ENCODE measurements at places on chromosomes 1 and 21.

DNA sequence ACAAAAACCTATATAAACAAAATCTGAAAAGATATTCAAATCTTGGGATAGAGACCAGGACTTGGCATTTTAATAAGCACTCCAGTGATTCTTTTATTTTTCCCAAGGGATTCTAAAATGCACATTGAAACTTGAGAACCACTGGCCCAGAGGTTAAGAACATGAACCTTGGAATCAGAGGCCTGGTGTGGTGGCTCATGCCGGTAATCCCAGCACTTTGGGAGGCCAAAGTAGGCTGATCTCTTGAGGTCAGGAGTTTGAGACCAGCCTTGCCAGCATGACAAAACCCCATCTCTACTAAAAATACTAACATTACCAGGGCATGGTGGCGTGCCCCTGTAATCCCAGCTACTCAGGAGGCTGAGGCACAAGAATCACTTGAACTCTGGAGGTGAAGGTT, 12.9 kb upstream of the CEP85 start:
- no peak for DNase-seq

- DNase-seq, result peak; percentile 78
Observed at GRCh38 chr1:108561689-108562326, 1.9 kb downstream of the EEIG2 start.

DNA sequence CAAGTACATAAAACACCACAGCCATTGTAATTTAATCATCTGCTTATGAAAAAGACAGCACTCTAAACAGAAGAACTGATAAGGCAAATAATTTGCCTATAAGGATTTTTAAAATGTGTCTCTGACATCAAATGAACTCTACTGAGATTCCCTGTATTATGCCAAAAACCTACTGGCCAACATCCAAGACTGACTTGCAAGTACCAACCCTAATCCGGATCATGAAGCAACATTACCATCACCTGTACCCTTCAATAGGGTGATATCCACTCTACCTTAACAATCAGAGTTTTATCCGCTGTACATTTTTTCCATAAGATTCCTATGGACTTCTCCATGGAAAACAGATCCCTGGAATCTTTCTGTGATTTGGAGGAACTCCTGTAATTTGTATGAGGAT, 4.6 kb downstream of the RGS7 start:
- DNase-seq, result no peak

GRCh38 chr21:42849759-42850412, 29.5 kb downstream of the WDR4 start:
- no peak for DNase-seq

GRCh38 chr1:38277646-38278045, 231.1 kb upstream of the POU3F1 start:
- DNase-seq, result no peak

- DNase-seq, result peak; percentile 42
Observed at GRCh38 chr1:201882665-201883132, 6.0 kb upstream of the SHISA4 start.

- DNase-seq, result peak; percentile 56
Observed at GRCh38 chr1:48572646-48573258, 100.7 kb upstream of the SPATA6 start.

DNA sequence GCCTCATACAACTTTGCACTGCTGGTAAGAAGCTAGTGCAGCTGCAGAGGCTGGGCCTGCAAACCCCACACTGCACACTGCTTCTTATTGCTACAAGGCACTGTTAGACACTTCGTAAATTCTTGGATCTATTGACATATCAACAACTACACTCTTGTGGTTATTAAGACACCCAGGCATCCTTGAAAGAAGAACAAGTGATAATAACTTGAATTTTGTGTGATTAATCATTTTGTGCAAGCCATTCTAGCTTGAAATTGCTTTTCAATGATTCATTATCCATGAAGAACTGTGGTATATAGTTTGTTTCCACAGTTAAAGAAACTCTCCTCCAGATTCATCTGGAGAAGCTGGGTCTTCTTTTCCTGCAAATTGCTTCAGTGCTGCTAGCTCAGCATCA, 33.7 kb upstream of the IFI44L start:
- no peak for DNase-seq

GRCh38 chr1:24535021-24535424, 20.9 kb upstream of the NCMAP start:
- DNase-seq, result peak; percentile 68

DNA sequence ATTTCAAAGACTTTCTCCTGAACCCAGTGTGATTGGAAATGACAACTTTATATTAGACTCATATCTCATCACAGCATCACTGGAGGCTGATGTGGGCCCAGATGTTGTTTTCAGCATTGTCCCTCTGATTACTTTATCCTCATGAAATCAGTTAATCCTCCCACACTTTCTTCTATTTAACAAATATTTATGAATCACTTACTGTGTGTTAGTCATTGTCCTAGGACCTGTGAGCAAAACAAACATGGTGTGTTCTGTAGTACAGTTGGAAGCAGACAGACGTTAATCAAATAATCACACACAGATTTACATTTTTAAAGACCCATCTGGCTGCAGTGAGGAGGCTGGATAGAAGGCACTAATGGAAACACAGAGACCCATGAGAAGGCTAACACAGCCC, 383.7 kb downstream of the PRDM2 start:
- no peak for DNase-seq

- no peak for DNase-seq
Observed at GRCh38 chr1:232737917-232738316, 67.3 kb upstream of the MAP10 start.

DNA sequence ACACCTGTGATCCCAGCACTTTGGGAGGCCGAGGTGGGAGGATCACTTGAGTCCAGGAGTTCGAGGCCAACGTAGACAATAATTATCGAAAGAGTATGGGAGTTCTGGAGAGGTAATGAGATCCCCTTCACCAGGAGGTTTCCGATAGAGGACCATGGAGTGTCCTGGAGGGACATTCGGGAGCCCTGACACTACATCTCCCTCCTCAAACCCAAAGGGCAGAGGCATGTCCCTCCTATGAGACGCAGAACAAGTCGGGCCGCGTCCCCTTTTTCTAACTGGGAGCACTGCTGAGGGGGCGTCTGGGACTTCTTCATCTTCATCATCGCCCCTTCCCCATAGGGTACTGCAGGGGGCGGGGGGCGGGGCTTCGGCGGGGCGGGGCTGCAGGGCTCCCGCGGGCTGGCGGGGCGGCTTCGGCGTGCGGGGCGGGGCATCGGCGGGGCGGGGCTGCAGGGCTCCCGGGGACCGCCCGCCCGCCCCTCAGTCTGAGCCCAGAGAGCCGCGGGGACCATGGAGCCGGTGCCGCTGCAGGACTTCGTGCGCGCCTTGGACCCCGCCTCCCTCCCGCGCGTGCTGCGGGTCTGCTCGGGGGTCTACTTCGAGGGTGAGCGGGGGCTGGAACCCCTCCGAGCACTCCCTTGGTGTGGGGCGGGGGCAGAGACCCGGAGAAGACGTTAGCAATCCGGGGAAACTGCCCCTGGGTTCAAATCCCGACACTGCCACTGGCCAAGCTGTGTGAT, at the start of gene THEMIS2:
TSS of gene THEMIS2 (plus strand) at position 486 of the 743 bp plus-strand sequence. CDS start at position 514, 28 bp downstream.
- peak; percentile 93 for DNase-seq

- DNase-seq, result no peak
Observed at GRCh38 chr1:10181154-10181553, 29.2 kb upstream of the KIF1B start.

DNA sequence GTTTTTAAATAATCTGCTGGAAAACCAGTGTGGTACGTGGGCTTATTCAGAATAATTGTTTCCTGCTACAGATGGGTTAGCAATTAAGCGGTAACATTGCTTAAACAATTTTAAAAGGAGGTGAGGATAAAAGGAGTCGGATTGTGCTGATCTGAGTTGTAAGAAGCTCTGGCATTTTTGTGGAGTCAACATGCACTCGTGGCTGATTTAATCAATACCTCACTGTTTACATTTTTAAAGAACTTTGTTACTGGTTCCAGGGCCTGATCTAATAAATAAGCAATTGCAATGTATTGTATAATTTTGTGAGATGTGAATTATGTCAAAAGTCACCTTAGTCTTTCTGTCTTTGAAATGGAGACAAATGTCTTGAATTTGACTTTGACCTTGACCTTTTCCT, 474.0 kb downstream of the SETD4 start:
- no peak for DNase-seq

- no peak for DNase-seq
Observed at GRCh38 chr1:152658649-152659048, 4.5 kb upstream of the LCE2D start.

- DNase-seq, result no peak
Observed at GRCh38 chr21:38310646-38311485, 54.1 kb downstream of the KCNJ15 start.

GRCh38 chr21:36926989-36927718, 39.3 kb downstream of the HLCS start:
- DNase-seq, result no peak

DNA sequence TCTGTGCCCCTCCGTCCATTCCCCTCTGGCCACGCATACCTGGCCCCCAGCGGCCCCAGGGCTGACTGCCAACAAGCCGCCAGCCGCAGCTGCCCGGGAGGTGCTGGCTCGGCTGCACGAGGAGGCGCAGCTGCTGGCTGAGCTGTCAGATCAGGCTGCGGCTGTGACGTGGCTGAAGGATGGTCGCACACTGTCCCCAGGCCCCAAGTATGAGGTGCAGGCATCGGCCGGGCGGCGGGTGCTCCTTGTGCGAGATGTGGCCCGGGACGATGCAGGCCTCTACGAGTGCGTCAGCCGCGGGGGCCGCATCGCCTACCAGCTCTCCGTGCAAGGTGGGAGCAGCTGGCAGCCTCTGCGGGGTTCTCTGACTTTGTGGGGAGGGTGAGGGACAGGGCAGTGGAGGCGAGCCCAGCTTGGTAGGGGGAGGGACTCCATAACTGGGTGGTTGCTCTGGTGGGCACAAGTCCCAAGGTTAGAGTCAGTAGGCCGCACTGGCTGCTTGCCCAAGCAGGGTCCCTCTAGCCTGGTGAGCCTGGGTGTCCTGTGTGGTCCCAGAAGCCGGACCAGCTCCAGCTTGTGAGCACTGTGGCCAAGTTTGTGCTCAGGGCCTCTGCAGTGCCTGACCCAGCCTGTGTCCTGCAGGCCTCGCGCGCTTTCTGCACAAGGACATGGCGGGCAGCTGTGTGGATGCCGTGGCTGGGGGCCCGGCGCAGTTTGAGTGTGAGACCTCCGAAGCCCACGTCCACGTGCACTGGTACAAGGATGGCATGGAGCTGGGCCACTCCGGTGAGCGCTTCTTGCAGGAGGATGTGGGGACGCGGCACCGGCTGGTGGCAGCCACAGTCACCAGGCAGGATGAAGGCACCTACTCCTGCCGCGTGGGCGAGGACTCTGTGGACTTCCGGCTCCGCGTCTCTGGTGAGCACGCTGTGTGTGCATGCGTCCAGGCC, 8.8 kb downstream of the OBSCN start:
- no peak for DNase-seq

DNA sequence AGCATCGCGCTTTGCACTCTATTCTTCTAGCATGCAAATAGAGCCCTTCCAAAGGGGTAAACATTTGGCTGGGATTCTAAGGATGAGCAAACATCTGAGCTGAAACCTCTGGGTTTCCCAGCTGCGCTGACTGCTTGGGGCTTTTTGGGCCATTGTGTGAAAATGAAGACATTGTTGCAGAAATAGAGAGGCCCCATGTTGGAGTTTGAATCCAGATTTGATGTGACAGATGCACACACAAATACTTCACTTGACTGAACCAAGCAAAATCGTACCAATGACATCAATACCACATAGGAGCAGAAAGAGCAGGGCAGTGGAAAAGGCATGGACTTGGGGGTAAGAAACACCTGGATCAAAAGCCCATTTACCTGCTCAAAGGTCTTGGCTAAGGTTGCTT, 144.6 kb upstream of the HMGB4 start:
- DNase-seq, result no peak

GRCh38 chr1:209728466-209728865, 23.8 kb downstream of the HSD11B1 start:
- no peak for DNase-seq

DNA sequence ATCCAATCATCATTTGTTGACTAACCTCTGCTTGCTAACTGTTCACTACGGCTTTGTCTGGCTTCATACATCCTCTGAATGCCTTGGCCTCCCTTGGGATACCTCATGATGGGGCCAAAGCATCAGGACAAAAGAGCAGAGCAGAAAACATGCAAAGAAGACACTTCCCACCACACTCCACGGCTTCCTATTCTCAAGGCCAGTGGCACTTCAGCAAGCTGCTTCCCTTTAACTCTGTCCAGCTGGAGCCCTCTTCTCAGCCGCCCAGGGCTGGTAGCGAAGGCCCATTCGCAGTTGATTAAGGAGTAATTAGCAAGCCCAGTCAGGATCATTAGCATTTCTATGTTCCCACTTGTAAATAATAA, 224.3 kb upstream of the FGGY start:
- DNase-seq, result no peak

GRCh38 chr1:10242135-10242534, 31.8 kb downstream of the KIF1B start:
- no peak for DNase-seq

- no peak for DNase-seq
Observed at GRCh38 chr1:164446020-164446419, 113.0 kb upstream of the PBX1 start.

GRCh38 chr1:3722846-3723245, 29.4 kb upstream of the CCDC27 start:
- no peak for DNase-seq

DNA sequence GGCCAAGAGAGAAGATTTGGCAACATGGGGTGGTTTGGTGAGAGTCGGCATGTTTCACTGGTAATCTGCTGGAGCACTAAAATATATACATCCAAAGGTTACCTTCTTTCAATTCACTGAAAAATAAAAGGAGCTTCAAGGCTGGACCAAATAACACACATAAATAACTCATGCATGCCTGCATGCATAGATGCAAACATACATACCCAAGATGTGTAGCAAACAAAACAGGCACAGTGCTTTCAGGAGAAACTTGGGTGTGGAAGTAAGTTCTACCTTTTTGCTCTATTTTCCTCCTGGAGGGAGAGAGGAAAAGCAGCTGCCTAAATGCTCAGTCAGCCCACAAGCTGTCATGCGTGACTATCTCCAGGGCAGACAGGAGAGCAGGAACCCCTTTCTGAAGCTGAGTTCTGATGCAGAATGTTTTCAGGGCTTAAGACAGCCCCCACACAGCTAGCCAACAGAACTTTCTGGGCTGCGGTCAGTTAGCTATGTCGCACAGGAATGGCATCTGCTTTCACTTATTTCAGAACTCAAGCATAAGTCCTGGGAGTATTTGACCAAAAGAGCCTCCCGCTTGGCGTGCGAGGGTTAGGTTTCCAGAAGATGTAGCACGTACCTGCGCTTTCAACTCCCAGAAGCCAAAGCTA, 166.2 kb downstream of the TOMM20 start:
- peak; percentile 73 for DNase-seq

- no peak for DNase-seq
Observed at GRCh38 chr1:96072021-96072420, 649.6 kb upstream of the PTBP2 start.

DNA sequence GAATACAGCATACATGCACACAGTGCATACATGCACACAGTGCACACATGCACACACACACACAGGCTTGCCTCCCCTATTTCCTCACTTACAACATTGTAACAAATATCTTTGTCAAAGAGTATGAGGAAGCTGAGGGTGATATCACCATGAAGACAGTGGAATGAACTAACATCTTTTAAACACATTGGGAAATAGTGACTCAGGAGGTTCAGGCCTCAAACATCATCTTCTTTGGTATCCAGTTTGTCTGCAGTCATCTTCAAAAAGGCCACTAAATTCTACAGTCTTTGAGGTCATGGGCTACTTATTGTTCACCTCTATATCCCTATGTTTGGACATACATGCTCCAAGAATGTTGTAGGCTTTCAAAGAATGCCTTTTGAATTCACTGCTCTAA, 2.1 kb upstream of the LCE2B start:
- DNase-seq, result no peak

Measured in GM13977 (cell line).